NCI-H510A treated with DMSO at 0.1 percent for 48 hours (cell line): ENCODE measurements at places on chromosomes 1 and 21.

DNA sequence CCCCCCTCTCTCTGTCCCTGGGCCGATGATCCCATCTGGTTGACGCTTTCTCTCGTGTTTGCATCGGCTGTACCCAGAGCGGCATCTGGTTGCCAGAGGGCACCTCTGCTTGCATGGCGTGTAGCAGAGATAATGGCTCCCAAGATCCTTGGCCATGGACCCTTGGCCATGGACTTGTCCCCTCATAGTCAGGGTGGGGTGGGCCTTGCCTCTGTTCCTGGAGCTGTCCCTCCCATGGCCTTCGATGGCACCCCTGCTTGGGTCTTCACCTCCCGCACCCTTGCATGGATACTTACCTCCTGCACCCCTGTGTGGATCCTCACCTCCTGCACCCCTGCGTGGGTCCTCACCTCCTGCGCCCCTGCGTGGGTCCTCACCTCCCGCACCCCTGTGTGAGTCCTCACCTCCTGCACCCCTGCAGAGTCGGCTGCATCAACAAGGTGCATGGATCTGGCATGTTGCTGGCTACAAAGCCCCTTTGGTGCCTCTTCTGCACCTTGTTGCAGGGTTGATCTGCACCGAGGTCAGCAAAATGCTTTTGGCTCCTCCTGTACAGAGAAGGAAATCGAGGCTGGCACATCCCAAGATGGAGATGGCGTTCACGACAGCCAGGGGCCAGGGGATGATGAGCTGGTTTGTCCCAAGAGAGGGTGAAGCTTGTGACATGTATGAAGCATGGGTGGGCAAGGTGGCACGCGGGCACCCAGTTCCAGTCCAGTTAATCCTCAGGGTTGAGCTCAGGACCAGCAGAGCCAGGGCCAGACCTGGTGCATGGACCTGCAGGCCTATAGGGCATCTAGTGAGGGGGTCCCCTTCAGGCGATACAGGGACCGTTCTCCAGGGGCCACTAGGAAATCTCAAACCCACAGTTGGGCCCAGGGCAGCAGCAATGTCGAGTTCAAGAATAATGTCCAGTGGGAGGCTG lies 46.1 kb upstream of the C1orf174 start:
- DNase-seq: no peak

GRCh38 chr1:220550811-220551399 lies 23.0 kb downstream of the MARK1 start:
- no peak for DNase-seq

- DNase-seq: no peak
Measured at GRCh38 chr1:207987164-207987563, 76.2 kb upstream of the CD34 start.

DNA sequence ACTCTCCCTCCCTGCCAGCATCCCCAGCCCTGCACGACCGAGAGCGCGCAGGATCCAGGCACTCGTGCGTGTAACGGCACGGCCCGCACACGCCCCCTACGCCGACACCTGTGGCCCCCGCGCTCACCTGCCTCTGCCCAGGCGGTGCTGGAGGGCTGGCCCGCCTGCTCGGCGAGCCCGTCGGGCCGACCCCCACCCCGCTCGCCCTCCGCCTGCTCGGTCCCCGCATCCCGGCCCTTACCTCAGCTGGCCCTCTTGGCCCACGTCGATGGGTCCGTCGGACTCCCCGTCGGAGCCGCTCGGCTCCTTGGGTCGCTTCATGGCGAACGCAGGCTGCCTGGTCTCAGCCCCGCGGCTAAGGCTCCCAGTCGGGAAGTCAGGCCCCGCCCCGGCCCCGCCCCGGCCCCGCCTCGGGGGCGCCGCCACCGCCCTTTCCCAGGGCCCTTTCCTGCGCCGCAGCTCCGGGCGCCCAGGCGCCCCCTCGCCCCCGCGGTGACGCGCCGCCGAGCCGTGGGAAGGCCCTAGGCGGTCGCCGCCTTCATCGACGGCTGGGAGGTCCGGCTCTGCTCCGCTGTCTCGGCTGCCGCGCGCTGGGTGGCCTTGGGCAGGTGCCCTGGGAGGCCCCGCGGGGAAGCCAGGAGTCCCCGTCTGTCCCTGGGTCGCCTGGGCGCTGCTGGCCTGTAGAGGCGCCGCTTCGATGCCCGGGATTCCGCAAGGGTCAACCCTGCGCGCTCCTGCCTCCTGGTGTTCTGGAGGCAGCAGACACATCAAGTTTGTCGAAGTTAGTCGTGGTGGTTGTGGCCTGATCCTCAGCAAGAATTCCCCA lies at the start of gene HEYL:
Gene HEYL (minus strand): TSS at position 339 of the 826 bp plus-strand sequence. CDS start 18 bp downstream, at position 321.
- DNase-seq: peak; percentile 100

GRCh38 chr21:41874611-41875010 lies 4.5 kb downstream of the PRDM15 start:
- no peak for DNase-seq

GRCh38 chr1:90936061-90936460 lies 85.8 kb downstream of the ZNF644 start:
- no peak for DNase-seq

DNA sequence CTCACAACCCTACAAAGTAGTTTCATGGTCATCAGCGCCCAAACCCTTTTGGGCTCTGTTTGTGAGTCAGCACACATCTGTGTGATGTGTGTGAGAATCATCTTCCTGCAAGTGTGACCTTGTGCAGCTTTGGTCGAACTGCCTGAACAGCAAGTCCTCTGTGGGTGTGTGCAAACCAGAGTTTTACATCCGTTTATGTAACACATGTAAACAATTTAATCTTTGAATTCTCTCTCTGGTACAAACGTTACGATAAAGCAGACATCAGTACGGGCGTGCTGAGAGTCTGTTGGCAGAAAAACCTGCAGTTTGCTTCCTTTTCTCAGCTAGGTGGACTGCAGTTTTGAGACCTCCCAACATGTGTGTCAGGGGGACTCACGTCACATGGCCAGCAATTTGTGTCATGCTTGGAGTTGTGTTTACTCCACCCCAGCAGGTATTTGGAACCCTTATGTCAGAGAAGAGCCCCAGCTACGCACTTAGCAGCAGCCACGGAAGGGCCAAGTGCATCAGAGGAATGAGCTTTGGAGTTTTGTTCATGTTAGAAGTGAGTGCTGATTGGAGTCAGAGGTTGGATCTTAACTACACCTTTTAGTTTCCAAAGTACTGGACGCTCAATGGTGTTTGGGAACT lies 230.8 kb downstream of the PAPPA2 start:
- DNase-seq: peak; percentile 54

GRCh38 chr1:94873520-94874351 lies 53.2 kb downstream of the CNN3 start:
- peak; percentile 56 for DNase-seq

- no peak for DNase-seq
Measured at GRCh38 chr1:89360716-89361115, 3.1 kb upstream of the GBP6 start.

GRCh38 chr1:13517193-13517812 lies 3.5 kb upstream of the LRRC38 start:
- DNase-seq: no peak

GRCh38 chr1:18646786-18647410 lies 16.3 kb downstream of the PAX7 start:
- no peak for DNase-seq

DNA sequence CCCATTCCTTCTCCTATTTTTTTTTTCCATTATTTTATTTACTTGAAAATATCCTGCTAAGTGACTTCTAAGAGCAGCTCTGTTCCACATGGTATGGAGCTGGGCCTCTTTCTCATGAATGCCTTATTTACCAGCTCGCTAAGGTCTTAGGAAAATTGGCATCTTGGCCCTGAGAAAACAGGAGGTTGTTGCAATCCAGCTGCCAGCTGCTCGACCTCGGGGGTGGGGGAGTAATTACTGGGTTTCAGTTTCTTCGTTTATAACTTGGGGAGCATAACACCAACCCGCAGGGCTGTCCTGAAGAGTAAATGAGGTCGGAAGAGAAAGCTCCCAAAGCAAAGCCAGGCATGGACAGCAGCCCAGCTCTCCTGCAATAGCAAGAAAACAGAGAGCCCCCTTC lies 176.3 kb downstream of the AJAP1 start:
- DNase-seq: no peak

DNA sequence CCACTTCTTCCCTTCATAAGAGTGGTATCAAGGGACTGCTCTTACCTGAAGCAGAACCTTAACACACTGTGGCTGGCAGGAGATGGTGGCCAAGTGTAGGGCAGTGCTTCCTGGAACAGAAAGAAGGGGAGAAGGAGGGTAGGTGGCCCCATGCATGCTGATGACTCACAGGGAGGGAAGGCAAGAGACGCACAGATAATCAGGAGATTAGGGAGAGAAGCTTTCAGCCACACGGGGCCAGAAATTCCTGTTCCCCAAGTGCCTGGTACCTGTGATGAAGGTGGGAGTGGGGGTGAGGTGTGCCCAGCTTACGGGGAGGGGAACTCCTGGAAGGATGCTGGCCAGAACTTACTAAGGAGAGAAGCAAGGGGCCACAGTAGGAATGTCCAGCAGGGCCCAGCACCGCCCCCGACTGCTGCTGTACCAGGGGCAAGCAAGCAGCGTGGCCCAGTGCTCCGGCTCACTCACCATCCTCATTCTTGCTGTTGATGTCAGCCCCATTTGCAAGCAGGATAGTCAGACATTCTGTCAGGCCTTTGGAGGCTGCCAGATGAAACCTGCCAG lies 7.7 kb downstream of the ANKRD35 start:
- no peak for DNase-seq

DNA sequence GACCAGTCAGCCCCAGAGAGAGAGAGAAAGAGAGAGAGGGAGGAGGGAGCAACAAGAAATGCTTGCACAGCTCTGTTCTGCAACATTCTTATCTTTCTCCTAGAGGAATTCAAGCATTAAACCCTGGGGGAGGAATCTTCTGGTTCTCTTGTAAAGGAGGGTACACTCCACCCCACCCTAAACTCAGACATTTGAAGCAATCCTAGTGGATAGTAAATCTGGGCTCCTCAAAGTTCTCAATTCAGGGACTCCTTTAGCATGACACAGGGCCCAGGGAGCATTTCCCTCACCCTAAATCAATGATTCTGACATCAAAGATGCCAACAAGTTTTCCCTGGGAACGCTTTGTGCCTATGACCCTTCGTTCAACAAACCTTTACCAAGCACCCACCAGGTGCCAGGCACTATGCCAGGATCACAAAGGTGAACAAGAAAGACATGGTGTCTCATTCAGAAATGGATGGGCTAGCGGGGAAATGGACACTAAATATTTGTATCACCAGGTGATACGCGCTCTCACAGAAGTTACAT lies 11.9 kb upstream of the CAPN2 start:
- no peak for DNase-seq

DNA sequence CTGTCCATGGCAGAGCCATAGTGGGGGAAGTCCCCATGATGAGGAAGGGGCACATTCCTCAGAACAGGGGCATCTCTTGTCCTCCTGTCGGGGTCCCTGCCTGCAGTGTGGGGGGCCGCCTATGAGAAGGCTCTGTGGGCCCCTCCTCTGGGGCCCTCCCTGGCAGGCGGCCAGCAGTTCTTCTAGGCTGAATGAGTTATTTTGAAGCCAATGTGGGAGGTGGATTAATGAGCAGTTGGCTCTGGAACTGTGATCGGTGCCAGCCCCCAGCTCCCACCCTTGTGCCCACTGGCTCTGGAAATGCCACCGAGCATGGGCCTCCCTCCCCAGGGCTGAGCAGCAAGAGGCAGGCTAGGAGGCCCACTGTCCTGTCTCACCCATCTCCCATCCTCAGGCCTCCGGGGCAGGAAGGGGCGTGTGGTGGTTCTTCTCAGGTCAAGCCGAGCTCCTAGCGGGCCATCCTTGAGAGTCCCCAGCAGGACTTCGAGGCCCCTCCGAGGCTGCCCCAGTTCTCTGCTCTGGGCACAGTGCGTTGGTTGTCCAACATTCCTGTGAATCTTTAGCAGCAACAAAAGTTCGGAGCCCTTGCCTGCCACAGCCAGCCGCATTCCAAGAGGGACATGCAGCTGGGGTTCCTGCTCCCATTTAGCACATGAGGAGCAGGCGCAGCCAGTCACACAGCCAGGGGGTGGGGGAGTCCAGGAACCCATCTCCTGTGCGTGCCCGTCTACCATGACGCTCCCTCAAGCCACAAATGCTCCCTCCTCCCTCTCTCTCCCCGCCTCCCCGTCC lies 57.2 kb downstream of the EDN2 start:
- no peak for DNase-seq

GRCh38 chr1:159737238-159737916 lies 23.0 kb upstream of the CRP start:
- no peak for DNase-seq
